T follicular helper cell (primary cell): ENCODE measurements at places on chromosomes 5 and 9.

DNA sequence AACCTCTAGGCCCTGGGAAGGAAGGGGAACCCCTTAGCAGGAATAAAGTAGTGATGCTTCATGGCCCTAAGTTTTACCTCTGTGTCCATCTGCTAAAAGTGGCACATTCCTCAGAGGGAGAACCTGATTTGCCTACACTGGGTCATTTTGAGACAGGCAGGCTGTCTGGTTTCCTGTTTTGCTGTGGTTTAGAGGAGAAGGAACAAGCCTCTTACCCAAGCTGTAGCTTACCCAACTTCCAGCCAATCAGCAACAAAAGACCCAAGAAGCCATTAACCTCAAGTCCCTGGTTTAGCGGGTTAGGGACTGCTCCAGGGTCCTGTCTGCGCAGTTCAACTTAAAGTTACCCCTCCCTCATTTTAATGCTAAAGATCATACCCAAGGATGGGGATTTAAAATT is 411.0 kb downstream of the MAT2B start:
- no peak for DNase-seq

DNA sequence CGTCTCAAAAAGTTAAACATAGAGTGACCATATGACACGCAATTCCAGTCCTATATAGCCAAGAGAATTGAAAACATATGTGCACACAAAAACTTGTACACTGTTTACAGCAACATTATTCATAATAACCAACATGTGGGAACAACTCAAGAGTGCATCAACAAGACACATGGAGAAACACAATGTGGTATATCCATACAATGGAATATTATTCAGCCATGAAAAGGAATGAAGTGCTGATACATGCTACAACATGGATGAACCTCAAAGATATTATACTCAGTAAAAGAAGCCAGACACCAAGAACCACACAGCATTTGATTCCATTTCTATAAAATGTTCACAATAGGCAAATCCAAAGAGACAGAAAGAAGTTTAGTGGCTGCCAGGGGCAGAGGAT is 317.0 kb downstream of the NSG2 start:
- no peak for DNase-seq

DNA sequence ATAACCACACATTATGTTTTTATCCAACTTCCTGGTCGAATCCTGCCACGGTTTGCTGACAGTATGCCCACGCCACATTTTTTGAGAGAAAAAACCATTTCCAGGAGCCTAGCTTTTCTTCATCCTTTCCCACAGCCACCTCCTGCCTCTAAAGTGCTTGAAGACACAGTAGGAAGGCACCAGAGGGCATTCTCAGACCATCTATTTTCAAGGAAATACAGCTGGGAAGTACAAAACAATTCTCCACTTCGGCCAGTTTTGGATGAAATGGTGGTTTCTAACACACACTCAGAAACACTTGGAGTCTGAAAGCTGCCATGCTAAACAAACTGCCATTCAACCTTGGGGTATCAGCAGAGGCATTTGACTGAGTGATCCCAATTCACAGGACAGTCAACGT is 86.3 kb upstream of the RPS23 start:
- no peak for DNase-seq

DNA sequence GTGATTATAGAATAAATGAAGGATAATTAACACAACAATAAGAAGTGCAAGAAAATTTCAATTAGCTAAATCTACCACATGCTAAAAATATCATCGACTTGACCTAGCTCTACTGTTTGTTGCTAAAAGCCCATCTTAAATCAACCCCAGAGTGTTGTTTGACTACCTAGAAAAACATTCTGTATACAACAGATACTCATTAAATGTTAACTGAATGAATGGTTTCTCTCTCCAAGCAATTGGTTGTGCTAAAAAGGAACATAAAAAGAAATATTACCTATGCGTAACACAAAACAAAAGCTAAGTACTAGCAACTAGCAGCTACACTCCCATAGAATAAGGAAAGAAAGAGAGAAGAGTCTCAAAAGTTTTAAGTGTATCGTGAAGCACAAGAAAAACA is 5.5 kb upstream of the PLPP6 start:
- DNase-seq = no peak

GRCh38 chr9:4082948-4083347 is 216.9 kb downstream of the GLIS3 start:
- no peak for DNase-seq

DNA sequence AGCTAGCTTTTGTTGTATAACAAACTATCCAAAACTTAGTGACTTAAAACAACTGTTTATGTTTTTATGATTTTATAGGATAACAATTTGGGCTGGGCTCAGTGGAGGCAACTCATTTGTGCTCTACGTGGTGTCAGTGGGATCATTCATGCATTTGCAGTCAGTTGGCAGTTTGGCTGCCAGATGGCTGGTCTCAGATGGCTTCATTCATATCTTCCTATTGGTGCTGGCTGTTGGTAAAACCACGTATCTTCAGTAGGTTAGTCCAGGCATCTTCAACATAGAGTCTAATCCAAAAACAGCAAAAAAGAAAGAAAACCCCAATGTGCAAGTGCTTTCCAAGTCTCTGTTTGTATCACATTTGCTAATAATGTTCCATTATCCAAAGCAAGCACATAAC is 51.7 kb upstream of the RIC1 start:
- no peak for DNase-seq

DNA sequence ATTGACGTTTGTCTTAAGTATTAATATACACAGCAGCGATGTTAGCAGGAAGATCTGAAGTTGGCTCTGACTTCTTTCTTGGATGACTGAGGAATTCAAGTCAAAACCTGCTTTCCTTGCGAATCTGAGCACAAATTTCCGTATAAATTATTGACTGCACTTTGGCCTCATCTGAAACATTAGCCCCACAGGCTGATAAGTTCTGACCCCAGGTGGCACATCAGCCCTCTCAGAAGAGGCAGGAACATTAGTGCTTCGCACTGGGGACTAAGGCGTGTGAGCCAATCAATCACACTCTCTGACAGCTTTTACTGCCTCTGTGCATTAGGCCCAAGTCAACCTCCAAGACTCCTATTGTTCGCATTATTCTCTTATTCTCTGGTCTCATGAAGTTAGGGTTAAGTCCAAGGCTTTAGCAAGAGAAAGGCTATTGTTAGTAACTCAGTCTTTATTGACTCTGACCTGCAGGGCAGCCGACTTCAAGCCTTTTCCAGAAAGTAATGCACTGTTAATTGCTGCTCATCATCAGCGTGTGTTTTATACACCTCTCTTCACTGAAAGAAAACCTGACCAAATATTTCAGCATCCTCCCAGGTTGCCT is 84.2 kb downstream of the ZNF608 start:
- no peak for DNase-seq

DNA sequence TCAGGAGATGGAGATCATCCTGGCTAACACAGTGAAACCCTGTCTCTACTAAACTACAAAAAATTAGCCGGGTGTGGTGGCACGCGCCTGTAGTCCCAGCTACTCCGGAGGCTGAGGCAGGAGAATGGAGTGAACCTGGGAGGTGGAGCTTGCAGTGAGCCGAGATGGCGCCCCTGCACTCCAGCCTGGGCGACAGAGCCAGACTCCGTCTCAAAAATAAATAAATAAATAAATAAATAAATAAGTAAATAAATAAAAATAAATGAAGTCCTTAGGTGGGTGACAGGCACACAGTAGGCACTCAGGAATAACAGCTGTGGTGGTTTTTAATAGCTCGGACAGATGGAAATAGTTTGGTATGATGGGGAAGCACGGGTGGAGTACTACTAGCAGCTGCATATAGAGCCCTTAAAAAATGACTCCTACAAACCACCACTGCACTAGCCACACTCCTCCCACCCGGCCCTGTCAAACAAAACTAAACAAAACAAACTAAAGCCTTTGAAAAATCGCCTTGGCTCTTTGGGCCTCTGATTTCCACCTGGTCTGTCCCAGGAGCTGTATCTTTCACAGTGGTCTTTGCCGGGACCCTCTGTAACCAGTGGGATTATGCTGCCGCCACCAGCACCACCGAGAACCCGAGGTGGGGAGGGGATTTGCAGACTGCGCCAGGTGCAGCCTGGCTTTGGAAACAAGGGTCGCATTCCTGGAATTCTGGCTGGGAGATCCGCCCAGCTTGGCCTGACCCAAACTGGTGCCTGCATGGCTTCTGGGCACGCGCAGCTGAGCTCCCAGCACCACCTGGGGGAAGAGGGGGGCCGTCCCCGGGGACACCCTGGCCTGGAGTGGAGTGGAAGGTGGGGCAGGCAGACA is 5.1 kb upstream of the WDR5 start:
- no peak for DNase-seq

DNA sequence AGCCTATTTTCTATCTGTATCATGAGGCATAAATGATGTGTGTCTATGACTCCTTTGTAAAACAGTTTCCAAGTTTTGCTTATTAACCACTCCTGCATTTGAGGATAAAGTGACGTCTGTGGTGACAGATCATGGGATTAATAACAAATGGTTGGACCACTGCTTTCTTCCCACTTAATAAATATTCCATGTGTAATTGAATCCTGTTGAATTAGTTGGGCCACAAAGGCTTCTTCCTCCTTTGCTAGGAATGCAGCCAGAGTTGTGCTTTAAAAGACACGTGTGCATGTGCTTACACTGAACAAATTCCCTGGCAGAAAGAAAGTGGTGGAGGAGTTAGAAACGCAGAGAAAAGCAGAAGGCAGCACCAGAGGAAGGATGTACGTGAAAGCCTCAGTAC is 150.2 kb downstream of the ACTBL2 start:
- no peak for DNase-seq

GRCh38 chr5:140361901-140362300 is 1.9 kb downstream of the SLC4A9 start:
- no peak for DNase-seq

GRCh38 chr9:107471552-107471951 is 18.0 kb downstream of the KLF4 start:
- DNase-seq = no peak

DNA sequence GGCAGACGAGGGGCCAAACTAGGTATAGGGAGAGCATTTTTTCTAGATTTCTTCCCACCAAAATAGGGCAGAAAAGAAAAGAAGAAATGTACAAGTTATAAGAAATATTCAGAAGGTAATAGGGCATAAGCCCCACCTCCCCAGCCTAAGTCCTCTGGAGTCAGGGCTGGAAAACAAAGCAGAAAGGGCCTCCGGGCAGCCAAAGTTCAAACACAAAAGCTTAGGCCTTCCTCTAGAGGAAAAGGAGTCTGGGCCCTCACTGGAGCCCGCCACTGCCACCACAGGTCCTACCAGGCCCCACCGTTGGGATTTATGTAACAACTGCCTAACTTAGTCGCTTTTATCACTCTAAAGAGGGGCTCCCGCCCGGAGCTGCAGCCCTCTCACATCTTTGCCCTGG is 27.6 kb downstream of the TBC1D2 start:
- no peak for DNase-seq

DNA sequence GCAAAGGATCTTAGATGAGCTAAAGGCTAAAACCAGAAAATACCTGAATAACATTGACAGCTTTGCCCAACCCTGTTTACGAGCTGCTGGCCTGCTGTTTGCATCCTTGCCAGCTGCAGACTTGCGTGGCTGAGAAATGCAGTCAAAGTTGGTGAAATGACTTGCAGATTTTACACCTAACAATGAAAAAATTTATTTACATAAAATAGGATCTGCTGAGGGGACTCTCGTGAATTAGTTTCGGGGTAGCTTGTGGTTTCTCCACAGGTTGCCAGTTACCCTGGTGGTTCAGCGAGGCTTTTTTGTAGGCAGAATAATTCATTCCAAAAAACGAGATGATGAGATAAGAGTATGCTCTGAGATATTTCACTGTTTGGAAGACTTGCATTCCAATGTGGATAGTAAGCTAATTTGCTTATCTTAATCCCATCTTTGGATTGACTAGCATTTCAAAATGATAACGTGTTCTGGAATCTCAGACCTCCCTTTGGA is 65.7 kb upstream of the FANCC start:
- DNase-seq = no peak

GRCh38 chr5:75623846-75624245 is 12.6 kb downstream of the ANKDD1B start:
- DNase-seq = no peak

DNA sequence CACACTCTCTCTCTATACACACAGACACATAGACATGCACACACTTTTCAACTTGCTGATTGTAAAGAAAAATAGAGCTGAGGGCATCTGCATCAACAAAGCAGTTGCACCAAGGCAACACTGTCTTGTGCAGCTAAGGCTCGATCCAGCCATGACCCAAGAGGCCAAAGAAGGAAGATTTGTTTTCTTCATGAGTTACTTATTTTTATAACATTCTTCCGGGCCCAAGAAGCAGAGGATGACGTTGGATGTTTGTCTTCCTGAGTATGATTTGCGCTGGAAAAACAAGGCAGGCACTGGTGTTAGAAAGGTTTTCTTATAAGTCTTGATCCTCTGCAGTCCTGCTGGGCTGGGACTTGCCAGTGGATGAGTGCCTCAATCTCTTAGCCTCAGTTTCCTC is 344.1 kb downstream of the ADAMTS6 start:
- DNase-seq = no peak

GRCh38 chr9:33014665-33015014 is 10.4 kb upstream of the DNAJA1 start:
- DNase-seq = no peak

GRCh38 chr5:14447958-14448911 is 133.4 kb upstream of the OTULINL start:
- DNase-seq = no peak

DNA sequence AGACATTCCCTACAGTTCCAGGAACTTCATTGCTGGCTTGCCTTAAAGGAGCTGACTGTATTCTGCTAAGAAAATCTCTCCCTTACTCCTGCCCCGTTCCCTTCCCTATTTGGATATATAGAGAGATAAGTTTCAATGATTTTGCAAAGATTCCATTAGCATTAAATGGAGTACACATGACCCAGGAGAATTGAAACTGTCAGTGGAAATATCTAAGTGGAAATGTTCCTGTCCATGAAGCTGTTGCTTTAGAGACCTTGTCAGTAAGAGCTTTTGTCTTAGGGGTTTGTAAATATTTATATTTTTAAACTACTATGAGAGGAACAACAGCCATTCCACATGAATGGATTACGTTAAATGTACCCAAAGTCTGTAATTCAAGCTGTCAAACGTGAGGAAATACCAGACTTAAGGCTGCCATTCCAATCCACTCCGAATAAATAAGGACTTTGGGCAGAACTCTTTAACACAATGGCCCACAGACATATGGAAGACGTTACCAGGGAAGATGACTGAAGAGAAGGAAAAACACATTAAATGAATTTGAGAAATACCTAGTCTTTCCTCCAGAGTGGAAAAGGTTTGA is 387.1 kb upstream of the PAPPA start:
- DNase-seq = no peak

DNA sequence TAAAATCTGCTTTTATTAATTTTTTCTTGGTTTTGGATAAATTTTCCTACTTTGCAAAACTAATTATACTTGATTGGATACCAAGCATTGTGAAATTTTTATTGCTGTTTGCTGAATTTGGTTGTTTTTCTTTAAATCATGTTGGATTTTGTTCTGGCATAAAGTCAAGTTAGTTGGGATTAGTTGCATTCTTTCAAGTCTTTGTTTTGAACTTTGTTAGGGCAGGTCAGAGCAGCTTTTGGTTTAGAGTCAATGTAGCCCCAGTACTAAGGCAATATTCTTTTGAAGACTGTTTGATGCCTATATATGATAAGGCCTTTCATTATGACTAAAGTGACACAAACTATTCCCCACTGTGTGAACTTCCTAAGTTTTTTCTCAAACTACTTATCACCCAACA is 531.1 kb downstream of the RASEF start:
- no peak for DNase-seq
